Right atrium auricular region (tissue), 2 donors: ENCODE measurements at places on chromosomes 6 and 20. TPM values are rescaled to one million over a fixed set of nuclear protein-coding genes. Genes with fewer than 3 reads are reported as not detected.

DNA sequence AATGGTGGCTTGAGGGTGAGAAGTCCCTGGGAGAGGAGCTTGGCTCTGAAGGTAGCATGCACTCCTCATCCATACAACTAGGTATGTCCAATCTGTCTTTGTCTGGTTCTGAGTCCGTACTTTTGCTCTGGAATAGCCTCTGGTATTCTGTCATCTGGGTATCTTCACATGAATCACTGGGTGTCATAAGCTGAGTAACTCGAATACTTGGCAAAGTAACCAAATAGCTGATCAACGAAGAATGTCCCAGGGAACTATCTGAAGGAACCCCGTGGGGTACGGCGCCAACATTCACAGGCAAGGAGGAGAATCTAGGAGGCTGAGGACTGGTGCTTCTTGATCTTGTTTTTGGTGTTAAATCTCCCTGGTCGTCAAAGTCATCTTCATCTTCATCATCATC is 184.8 kb downstream of the HIVEP2 start:
- no peak for DNase-seq

- no peak for DNase-seq
Observed at GRCh38 chr6:116022841-116023445, 37.7 kb downstream of the FRK start.

- DNase-seq = no peak
Observed at GRCh38 chr6:75210885-75211739, 5.3 kb upstream of the COL12A1 start.

DNA sequence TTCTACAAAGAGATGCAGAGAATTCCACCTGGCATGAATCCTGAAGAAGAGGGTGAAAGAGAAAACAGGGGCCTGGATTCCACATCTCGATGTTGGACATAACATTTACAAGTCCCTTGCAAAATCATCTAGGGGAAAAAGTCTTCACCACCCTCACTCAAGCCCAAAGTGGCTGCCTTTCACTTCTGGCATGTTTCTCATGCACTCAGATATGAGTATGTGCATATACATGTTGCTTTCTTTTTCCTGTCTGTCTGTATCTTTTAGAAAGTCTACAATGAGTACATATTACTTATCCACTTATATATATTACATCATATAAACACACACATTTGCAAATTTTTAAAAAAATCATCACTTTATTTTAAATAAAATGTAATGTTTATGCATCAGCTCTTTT is 159.3 kb downstream of the KIF6 start:
- DNase-seq = no peak

GATA5 gene
- 6.9 TPM for total RNA-seq

VSTM2L gene
- total RNA-seq = 97.4 TPM

MAK gene
- not detected for total RNA-seq
